CD4-positive, alpha-beta T cell treated with Interleukin-4 for 4 hours (primary cell): ENCODE measurements at places on chromosomes 16 and 17.

DNA sequence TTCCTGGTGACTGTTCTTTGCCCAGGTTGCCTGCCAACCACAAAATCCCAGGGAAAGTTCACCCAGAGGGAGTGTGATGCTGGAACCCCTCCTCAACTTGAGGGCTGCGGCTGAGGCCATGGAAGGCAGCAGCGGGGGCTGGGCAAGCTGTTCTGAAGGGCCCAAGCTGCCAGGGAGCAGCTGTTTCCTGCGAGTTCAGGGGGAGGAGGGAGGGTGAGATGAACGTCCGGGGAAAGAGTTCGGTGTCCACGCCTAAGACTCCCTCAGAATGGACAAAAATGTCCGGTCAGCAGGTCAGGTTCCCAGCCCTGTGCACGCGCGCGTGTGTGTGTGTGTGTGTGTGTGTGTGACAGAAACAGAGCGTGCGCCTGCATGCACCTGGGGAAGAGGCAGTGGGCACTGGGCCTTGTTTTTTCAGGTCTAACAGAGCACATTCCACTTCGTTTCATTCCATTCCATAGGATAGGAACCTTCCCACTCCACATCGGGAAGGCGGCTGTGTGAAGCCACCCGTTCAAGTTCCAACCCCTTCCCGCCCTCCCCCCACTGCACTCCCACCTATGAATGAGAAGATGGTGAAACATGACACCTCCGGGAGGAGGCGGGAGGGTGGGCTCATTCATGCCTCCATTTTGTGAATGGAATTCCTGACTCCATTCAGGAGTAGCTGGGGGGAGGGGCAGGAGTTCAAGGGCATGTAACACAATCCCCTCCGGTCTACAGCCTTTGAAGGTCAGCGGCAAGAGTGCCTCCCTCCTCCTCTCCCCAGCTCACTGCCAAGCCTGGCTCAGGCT lies 15.7 kb downstream of the ETV4 start:
- DNase-seq, result no peak

DNA sequence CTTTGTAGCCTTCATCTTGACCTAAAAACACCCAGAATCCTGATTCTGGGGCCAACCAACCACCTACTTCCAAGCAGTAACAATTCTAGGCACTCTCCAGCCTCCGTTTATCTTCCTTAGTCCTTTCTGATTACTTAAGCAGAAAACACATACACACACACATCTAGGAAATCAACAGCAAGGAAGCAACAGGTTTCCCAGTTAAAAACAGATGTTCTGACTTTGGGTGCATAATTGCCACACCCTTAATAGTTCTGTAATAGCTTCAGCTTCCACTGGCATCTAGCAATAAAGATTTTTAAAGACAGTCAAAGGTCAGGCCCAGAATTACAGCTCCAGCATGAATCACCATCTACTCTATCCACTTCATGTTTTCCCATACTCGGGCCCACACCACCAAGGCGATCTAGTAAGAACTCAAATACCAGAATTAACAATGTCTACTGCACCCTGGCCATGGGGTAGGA lies 2.6 kb downstream of the ARHGAP17 start:
- DNase-seq, result no peak

- no peak for DNase-seq
These were observed 56.9 kb downstream of the PIGL start for GRCh38 chr17:16273929-16274339.

DNA sequence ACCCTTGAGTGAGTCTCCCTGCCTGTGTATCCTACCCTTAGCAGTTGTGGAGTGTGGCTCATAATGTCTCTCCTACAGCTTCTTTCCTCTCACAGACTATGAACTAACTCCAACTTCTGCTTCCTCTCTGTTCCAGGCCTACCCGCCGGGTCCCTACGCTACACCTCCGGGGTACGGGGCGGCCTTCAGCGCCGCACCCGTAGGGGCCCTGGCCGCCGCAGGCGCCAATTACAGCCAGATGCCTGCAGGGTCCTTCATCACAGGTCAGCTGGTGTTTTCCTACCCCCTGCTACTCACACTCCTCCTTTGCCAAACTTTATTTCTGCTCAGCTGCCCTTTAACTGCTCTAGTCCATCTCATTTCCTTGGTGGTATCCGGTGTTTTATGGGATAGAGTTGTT lies 5.4 kb downstream of the RNF227 start:
- DNase-seq, result no peak

- DNase-seq, result no peak
These were observed 117.0 kb downstream of the ZNF778 start for GRCh38 chr16:89334461-89334860.

GRCh38 chr17:1179818-1180742 lies at the start of gene ABR:
TSS of gene ABR (minus strand) at chr17:1179981. CDS start at chr17:1179727, 254 bp downstream.
- peak; percentile 40 for DNase-seq

DNA sequence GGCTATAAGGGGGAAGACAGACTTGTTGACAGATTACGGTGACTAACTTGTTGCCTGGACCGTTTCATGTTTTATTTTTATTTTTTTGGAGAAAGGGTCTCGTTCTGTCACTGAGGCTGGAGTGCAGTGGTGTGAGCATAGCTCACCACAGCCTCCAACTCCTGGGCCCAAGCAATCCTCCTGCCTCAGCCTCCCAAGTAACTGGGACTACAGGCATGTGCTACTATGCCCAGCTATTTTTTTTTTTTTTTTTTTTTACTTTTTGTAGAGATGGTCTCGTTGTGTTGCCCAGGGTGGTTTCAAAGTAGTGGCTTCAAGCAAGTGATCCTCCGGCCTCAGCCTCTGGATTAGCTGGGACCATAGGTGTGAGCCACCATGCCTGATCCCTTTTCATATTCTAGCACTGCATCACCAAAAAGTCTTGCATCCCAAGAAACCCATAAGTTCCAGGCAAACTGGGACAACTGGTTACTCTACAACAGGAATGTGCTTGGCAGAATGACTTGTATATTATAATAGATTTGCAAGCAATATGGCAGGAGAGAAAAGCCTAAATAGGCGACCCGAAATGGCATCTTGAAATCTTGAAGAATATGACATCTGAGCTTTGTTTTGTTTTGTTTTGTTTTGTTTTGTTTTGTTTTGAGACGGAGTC lies 2.2 kb upstream of the WDR59 start:
- DNase-seq, result no peak

GRCh38 chr16:3787924-3788661 lies 70.8 kb upstream of the TRAP1 start:
- no peak for DNase-seq

DNA sequence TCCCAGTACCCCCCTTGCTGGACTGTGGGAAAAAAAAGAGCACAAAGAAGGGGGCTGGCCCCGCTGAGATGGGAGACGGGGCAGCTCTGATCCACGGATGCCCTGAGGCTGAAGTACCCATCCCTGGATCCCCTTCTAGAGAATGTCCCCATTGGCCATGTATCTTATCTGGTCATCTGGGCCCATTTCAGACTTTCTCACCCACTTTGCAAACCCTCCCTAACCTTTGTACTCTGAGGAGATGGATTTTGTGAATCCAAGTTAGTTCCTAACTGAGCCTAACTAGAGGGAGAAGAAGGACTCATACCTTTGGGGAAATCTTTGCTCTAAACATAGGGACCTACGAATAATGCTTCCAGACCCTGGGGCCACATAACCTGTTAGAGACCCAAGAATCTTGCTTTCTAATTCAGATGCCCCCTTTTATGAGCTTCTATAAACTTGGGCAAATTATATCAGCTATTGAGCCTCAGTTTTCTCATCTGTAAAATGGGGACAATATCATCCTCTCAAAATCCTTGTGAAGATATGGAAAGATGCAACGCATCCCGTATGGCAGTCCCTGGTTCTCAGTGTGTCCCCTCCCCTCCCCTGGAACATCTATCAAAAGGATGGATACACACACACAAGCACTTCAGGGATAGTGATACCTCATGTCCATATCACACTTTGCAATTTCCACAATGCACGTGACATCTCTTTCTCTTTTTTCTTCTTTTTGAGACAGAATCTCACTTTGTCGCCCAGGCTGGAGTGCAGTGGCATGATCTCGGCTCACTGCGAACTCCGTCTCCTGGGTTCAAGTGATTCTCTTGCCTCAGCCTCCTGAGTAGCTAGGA lies 16.8 kb upstream of the FZD2 start:
- DNase-seq, result no peak

DNA sequence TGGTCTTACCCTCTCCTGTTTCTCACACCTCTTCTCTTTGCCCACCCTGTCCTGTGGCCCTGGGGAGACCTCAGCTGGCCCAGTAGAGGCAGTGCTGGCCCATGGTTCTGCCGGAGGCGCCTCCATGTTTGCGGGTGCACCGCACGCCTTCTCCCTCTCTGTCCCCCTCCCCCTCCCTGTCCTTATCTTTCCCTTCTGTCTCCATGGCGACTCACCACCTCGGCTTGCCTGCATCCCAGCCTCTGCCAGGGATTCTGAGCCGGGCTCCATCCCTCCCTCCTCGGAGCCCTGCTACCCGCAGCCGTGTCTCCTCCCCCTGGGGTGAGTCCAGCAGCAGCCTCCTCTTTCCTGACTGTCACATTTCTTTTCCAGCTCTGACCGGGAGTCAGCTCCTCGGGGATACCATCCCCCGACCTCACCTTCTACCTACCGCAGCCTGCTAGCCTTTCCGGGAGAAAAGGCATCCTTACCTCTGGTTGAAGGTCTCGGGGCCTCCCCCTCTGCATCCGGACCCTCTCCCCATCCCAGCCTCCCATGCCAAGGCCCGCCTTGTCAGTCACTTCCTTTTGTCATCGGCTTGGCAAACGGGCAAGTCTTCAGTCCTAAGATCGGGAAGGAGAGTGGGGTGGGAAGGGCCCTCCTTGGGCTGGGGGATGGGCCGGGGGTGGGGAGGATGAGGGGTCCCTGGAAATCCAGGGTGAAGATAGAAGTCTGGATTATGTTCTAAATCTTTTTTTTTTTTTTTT lies at the start of gene RNF112:
Gene RNF112 (plus strand): TSS at position 358 of the 746 bp plus-strand sequence. CDS start 177 bp downstream, at position 535.
- no peak for DNase-seq

DNA sequence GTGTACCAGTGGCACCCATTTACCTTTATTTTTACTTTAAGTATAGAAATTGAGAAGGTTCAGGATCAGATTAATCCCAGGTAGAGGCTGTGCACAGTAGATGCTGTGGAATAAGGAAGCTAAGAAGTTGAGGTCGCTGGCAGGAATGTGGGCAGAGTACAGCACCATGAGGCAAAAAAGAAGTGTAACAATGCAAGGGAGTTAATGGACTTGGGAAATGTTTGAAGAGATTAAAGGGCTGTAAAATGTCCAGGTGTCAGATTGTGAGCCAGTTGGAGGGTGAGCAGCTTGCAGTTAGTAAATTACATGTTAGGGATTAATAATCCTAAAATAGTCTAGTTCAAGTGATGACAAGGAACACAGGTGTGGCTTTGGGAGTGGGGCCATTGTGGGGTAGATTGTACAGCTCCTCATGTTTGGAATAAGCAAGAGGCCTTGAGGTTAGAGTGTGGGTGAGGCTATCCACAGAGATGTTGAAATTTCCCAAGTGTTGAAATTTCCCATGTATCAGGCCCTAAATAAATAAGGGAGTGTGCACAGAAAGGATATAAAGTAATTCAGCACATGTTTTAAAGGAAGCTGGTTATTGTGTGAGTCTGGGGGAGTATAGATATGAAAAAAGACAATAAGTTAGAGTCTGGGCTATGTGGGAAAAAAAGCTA lies 21.5 kb downstream of the TAT start:
- no peak for DNase-seq

DNA sequence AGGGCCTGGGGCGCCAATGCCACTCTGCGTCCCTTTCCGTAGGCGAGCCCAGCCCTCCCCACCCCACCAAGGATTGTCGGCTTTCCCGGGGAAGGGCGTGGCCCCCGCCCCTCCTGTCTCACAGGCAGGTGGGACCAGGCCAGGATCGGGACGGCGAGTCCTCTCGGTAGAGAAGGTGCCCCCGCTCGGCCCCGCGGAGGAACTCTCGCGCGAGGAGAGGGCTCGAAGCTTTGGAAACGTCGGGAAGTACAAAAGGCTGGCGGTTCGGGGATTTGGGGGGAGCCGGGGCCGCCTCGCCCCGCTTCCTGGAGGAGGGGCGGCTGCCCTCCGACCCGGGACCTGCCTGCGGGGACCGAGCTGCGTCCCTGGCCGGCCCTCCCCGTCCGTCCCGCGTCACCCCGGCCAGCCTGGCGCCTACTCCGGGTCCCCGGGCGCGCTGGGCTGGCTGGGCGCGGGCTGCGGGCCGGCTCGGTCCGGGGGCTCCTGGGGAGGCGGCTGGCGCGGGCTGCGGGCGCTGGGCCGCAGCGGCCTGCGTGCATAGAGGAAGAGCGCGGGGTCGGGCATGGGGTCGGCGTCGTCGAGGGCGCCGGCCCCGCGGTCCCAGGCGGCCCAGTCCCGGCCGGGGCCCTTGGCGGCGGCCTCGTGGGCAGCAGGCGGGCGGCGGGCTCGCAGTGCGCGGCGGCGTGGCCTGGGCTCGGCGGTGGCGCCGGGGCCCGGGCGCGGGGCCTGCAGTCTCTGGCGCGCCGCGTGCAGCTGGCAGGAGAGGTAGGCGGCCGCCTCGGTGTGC lies 12.6 kb upstream of the CLUH start:
- no peak for DNase-seq

- no peak for DNase-seq
These were observed 33.1 kb upstream of the ULK2 start for GRCh38 chr17:19900809-19901208.

DNA sequence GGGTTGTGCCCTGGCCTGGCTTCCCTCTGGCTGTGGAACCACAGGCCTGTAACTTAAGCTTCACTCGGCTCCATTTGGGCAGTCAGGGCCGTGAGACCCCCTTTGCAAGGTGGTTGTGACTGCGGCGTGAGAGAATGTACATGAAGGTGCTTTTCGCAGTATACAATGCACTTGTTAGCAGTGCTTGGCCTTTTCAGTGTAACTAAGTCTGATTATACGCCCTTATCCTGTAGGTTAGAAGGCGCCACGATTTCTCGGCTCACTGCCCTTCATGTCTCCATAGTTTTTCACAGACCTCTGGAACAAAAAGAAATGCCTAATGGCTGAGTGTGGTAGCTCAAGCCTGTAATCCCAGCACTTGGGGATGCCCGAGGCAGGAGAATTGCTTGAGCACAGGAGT lies 13.3 kb downstream of the SAP30BP start:
- DNase-seq, result no peak

GRCh38 chr16:9170470-9170869 lies 79.0 kb downstream of the HAPSTR1 start:
- no peak for DNase-seq

- no peak for DNase-seq
These were observed 16.3 kb upstream of the COX10 start for GRCh38 chr17:14052886-14053615.

- no peak for DNase-seq
These were observed 54.7 kb downstream of the NXN start for GRCh38 chr17:924711-925475.

GRCh38 chr17:41592601-41593305 lies 6.1 kb upstream of the KRT14 start:
- no peak for DNase-seq

- DNase-seq, result no peak
These were observed 596.3 kb upstream of the SALL1 start for GRCh38 chr16:51747329-51747728.

DNA sequence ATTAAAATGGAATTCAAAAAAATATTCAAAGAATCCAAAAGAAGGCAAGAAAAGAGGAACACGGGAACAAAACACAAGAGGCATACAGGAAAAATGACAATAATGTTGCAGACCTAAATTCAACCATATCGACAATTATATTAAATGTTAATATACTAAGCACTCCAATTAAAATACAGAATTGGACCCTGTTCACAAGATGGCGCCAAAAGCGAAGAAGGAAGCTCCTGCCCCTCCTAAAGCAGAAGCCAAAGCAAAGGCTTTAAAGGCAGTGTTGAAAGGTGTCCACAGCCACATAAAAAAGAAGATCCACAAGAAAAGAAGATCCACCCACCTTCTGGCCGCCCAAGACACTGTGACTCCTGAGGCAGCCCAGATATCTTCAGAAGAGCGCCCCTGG lies 6.3 kb upstream of the XAF1 start:
- peak; percentile 18 for DNase-seq

- DNase-seq, result no peak
These were observed 9.7 kb downstream of the ADGRG3 start for GRCh38 chr16:57677622-57678369.

- peak; percentile 44 for DNase-seq
These were observed at the start of gene RAB37 for GRCh38 chr17:74736513-74737298. TSS of gene RAB37 (plus strand) at chr17:74737256. CDS start at chr17:74737273, 17 bp downstream.
